Stimulated activated CD8-positive, alpha-beta memory T cell treated with anti-CD3 and anti-CD28 coated beads, Interleukin-7, amount 100 ng/mL, for 24 hours (primary cell): ENCODE measurements at places on chromosomes 6 and 20.

GRCh38 chr6:149910721-149911151 lies 12.2 kb downstream of the RAET1G start:
- DNase-seq = no peak

DNA sequence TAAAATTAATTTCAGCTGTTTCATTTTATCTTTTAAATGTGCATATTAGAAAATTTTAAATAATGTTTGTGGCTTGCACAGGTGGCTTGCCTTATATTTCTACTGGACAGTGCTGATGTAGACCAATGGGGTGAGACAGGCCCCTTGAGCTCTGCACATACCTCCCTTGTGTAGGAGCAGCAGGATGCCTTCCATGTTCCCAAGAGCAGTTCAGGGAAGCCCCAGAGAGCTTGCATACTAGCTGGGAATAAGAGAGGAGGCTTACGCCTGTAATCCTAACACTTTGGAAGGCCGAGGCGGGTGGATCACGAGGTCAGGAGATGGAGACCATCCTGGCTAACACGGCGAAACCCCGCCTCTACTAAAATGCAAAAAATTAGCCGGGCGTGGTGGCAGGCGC lies 61.4 kb downstream of the RFPL4B start:
- DNase-seq = no peak

GRCh38 chr6:161029195-161029809 lies 37.7 kb downstream of the MAP3K4 start:
- no peak for DNase-seq

GRCh38 chr6:77133031-77133430 lies 330.3 kb downstream of the HTR1B start:
- DNase-seq = no peak

GRCh38 chr6:36349240-36349639 lies 12.6 kb upstream of the BNIP5 start:
- no peak for DNase-seq

DNA sequence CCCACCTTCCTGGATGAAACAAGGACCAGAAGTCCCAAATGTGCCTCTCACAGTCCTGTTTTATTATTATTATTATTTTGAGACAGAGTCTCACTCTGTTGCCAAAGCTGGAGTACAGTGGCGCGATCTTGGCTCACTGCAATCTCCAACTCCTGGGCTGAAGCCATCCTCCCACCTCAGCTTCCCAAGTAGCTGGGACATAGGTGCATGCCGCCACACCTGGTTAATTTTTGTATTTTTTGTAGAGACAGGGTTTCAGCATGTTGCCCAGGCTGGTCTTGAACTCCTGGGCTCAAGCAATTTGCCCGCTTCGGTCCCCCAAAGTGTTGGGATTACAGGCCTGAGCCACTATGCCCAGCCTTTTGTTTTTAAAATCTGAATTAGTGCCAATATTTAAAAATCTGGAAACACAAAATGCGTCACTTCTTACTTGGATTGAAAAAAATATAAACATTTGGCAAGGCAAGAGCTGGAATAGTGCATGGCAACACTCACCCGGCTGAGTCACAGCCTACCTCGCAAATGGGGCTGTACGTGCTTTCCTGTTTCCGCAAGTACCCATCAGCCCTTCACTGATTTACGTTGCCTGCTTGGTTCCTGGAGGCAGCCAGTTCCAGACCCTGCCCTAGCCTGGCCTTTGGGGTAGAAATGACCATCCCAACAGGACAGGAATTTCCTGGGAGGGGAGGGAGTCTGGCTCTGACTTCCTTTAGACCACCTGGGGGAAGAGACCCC lies 6.3 kb downstream of the SDCBP2 start:
- DNase-seq = no peak

DNA sequence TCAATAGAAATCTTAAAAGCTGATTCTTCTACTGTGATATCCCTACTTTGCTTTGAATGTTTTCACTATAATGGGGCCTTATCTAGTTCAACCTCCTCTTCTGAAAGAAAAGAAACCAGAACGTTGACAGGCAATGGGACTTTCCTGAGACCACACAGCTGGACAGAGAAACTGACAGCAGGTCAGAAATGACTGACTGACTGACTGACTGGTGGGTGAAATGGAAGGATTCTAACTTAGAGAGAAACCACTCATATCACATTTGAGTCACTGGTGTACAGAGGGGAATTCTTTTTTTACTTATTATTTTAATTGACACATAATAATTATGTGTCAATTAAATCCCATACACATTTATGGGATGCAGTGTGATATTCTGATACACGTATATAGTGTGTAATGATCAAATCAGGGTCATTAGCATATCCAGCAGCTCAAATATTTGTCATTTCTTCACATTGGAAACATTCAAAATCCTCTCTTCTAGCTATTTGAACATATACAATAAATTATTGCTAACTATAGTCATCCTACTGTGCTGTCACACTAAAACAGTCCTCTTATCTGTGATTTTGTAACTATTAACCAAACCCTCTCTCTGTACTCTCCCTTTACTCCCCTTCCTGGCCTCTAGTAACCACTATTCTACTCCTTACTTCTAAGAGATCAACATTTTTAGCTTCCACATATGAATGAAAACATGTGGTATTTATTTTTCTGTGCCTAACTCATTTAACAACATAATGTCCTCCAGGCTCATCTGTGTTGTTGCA lies 64.8 kb upstream of the NRSN1 start:
- no peak for DNase-seq

- DNase-seq = no peak
Measured at GRCh38 chr6:63640062-63640461, 4.5 kb downstream of the PHF3 start.

GRCh38 chr6:152736687-152737273 lies 13.8 kb upstream of the VIP start:
- DNase-seq = no peak

DNA sequence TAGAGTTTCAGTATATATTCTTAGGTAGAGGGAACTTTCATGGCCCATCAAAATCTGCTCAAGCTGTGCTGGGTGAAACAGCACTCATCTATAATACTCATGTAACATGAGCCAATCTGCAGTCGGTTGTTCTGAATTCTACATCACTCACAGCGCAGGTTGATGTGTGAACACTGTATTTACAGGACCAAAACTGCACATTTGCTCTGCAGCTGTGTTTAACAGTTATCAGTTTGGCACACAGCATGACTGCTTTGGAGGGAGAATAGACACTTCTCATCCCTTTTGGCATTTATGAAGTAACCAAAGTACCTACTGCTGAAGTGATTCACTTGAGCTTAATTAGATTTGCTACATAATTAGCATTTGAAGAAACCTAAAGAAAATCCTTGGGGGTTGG lies 225.1 kb downstream of the BCKDHB start:
- DNase-seq = no peak

DNA sequence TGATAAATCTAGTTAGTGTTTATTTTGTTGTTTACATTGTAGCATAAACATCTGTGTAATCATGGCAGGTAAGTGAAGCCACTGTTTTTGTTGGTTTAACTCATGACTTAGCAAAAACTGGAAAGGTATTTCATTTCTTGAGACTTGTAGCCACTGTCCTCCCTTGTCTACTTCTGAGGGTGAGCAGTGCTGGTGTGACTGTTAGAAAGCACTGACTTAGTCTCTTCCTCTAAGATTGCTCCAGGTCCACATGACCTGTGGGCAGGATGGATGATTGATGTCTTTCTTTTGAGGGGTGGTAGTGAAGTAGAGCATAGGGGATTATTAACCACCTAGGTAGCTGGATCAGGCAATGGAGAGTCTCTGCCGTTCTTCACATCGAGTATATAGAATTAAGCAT lies 203.8 kb downstream of the ARID1B start:
- DNase-seq = no peak

- no peak for DNase-seq
Measured at GRCh38 chr20:1734269-1734858, 76.8 kb upstream of the SIRPG start.

- DNase-seq = no peak
Measured at GRCh38 chr6:29603456-29603855, 18.5 kb downstream of the OR2H2 start.

GRCh38 chr20:10472871-10473270 lies 37.8 kb downstream of the SLX4IP start:
- DNase-seq = no peak

DNA sequence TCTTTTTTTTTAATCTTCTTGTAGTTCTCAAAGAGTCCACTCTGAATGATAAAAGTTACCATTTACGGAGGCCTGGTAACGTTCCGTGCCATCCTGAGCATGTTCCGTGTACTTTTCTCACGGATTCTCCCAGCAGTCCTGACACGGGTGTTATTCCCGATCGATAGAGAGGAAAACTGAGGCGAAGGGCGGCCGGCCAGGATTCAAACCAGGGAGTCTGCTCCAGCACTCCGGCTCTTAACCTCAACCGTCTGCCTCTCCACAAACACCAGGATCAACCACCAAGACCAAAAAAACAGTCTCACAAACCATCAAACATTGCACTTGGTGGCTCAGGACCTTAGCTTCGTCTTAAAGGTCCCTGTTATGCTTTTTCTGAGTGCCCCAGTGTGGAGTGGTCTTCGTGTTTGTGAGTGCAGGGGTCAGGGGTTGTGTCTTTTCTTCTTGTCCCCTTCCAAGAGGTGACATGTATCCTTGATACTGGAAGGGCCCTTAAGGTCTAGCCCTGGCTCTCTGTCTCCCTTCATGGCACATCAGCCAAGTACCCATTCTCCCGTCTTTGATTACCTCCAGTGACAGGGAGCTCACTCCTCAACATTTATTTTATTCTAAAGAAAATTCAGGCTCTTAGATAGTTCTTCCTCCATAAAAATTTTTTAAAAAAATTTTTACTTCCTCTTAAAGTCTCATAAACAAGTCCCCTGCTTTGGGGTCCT lies 35.1 kb downstream of the SRC start:
- no peak for DNase-seq

- no peak for DNase-seq
Measured at GRCh38 chr20:9211016-9211760, 142.3 kb downstream of the PLCB4 start.

DNA sequence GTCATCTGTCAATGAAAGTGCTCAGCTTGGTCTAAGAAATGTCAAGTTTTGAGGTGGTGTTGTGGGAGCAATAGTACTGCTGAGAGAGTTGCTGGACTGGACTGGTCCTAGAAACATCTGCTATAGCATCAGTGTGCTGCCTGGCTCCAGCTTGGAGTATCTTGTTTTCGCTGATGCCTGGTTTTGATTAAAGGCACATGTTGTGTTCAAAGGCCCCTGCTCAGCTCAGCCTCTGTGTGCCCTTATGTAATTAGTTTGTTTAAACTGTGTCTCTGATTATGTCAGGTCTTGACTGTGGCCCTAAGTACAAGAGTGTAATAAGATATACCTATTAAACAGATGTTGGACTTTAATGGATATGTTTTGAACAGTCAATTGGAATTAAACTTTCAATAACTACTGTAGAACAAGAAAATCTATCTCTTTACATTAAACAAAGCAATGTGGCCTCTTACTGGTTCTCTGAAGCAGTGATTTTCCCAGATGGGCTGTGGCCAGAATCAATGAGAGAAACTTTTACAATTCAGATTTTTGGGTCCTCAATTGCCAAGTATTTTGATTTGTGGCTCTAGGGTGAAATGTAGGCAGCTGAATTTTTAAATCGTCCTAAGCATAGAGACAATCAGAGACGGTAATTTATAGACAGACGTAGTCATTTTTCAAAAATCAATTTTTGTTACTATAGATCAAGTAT lies 668.2 kb downstream of the DHX35 start:
- no peak for DNase-seq

GRCh38 chr6:134093007-134093573 lies 40.7 kb upstream of the SLC2A12 start:
- DNase-seq = no peak

GRCh38 chr6:102670735-102671134 lies 1277.2 kb downstream of the GRIK2 start:
- DNase-seq = no peak

DNA sequence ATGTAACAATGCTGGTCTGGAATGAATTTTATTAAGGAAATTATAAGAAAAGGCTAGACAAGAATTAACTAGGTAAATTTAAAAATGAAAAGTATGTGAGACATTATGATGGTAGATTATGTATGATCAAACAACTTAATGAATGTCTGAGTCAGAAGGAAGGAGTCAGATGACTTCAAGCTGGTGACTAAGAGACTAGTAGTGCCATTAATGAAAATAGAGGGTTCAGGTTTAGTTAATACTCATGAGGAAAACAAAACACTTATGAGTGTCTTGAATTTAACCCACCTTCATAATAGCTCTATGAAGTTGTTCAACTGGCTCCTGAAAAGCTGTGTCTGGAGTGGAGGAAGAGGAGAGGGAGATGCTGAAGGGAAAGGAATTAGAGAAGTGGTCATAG lies 256.3 kb downstream of the ADGRB3 start:
- DNase-seq = no peak

- DNase-seq = no peak
Measured at GRCh38 chr6:106184629-106185028, 98.5 kb downstream of the PRDM1 start.

DNA sequence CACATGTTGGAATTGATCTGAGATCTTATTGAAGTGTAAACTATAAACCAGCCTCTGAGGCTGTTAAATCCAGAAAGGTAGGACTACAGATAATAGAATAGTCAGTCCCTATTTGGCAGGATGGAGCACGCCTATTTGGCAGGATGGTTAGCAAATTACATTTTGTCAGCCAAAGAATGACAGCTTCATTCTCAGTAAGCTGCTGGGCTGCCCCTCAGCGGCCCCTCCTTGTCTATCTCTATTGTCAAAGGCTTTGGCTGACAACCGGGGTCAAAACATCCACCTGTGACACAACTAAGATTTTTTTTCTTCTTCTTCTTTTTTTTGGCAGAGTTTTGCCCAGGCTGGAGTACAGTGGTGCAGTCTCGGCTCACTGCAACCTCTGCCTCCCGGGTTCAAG lies 123.4 kb upstream of the ECI2 start:
- no peak for DNase-seq

DNA sequence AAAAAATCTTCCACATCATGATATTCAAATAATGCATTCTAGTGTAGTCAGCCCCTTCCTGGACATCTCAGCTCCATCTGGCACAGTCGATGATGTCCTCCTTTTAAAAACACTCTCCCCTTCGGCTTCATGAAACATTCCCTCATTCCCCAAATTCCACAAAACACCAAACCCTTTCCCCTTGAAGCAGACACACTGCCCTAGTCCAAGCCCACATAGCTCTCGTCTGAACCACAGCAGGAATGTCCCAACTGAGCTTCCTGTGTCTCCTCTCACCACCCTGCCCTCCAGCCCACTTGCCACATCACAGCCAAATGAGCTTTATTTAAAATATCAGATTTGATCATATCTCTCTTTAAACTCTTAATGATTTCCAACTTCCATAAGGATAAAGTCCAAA lies 106.4 kb upstream of the CARMIL1 start:
- no peak for DNase-seq

DNA sequence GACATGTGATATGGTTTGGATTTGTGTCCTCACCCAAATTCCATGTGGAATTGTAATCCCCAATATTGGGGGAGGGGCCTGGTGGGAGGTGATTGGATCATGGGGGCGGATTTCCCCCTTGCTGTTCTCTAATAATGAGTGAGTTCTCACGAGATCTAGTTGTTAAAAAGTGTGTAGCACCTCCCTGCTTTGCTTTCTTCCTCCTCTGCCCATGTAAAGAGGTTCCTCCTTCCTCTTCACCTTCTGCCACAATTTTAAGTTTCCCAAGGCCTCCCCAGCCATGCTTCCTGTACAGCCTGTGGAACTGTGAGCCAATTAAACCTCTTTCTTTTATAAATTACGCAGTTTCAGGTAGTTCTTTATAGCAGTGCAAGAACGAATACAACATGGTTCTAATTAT lies 2.1 kb upstream of the ZNF451 start:
- no peak for DNase-seq
